SIG-M5 (cell line): ENCODE measurements at places on chromosomes 5 and 9.

GRCh38 chr5:126780165-126780827, 3.4 kb downstream of the LMNB1 start:
- DNase-seq = no peak

DNA sequence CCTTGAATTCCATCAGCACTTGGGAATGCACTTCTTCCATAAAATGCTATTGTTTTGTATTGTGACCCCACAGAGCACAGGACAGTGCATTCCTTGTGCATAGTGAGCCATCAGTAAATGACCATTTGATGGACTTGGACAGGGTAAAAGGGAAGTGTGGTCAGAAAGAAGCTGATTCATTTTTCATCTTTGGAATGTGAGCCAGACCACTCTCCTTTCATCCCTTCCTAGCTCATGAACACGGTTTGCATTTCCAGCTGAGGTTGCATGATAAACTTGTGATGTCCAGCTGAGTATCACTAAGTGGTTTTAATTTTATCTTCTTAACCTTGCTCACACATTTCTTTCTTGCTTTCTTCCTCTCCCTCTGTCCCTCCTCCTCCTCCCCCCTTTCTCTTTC, 101.3 kb downstream of the NUDT12 start:
- DNase-seq = no peak

- DNase-seq = no peak
Measured at GRCh38 chr9:128473104-128473503, 17.3 kb downstream of the ODF2 start.

DNA sequence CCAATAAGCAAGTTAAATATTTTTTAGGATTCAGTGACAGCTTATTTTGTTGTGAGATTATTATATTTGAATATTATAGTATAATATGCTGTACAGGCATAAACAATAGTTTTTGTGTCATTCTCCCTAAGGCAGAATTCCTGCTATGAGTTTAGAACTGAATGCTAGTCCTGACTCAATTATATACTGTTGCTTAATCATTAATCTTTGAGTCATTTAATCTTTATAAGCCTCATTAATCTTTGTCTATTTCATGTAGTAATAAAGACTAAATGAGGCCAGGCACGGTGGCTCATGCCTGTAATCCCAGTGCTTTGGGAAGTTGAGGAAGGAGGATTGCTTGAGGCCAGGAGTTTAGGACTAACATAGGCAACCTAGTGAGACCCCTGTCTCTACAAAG, 3.6 kb upstream of the DCP2 start:
- DNase-seq = no peak

GRCh38 chr5:157205708-157206107, 25.1 kb downstream of the ITK start:
- DNase-seq = no peak

DNA sequence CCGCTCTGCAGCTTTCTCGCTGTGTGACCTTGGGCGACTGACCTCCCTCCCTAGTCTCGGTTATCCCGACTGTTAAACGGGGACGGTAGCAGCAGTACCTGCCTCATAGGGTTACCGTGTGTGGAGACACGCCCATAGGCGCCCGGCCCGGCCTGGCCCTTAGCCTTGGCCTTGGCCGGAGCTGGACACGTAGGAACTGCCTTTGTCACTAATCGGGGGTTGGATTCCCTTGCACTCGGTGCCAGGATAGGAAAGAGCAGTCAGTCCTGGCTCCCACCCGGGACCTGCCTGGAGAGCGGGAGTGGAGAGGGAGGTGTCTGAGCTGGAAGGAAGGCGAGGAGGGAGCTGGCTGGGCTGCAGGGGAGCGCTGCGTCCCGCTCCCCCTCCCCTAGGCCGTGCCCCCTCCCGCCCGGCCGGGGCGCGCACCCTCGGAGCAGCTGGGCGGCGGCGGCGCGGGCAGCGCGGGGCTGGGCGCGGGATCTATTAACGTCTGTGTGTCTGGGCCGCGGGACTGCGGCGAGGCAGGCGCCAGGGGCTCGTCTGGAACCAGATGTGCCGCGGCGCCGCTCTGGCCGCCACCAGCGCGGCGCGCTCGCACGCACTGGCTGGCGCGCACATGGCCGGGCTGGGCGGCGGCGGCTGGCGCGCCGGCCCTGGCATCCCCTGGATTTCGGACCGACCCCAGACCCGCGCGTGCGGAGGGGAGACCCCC, 31.7 kb downstream of the PRRX2 start:
- DNase-seq = no peak

- no peak for DNase-seq
Measured at GRCh38 chr5:1747803-1748085, 51.9 kb downstream of the MRPL36 start.

- no peak for DNase-seq
Measured at GRCh38 chr9:120312031-120312430, 267.9 kb downstream of the CDK5RAP2 start.
